ENCODE measurements at places on chromosomes 4 and X. TPM values are rescaled to one million over a fixed set of nuclear protein-coding genes. Genes with fewer than 3 reads are reported as not detected.

GRCh38 chr4:148454835-148455234 is 12.6 kb upstream of the NR3C2 start:
- peak; percentile 30 for DNase-seq

- DNase-seq = no peak
Observed at GRCh38 chr4:42235304-42236021, 83.0 kb upstream of the BEND4 start.

- DNase-seq = peak; percentile 82
Observed at GRCh38 chr4:57119054-57119651, 9.0 kb upstream of the IGFBP7 start.

DNA sequence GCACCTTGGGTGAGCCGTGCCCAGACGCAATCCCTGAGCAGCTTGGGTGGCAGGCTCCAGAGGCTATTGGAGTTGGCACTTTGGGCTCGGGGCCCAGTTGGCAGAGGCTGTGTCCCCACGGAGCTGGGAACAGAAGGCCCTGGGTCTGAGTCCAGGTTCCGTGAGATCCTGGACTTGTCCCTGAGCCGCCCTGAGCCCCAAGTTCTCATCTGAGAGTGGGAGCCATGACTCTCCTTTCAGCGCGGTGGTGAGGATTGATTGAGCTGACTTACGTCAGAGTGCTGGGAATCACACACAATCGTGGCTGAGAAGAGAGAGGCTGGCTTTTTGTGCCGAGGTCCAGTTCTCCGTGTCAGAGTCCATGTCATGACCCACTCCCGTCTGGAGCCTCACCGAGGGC is 98.0 kb downstream of the PSAPL1 start:
- DNase-seq = no peak

DNA sequence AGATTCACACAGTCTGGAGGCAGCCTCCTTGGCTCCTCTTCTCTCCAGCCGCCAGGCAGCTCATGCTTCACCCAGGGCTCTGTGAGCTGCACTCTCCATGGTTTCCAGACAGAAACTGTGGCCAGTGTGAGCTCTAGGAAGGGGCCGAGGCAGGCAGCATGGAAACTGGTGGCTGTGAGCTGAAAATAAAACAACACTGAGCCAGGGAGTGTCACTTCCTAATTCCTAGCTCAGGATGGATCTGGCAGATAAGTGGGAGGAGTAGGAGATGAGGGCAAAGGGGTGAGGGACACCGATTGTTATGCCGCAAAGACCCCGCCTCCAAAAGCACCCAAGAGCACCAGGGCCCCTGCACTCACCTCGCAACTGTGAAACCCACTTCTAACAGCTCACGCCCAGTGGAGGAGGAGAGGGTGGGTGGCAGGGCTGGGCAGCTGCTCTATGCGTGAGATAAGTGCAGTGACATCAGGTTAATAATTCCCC is 69.8 kb downstream of the FHDC1 start:
- no peak for DNase-seq

GRCh38 chr4:40193016-40193571 is 3.7 kb upstream of the RHOH start:
- DNase-seq = no peak

DNA sequence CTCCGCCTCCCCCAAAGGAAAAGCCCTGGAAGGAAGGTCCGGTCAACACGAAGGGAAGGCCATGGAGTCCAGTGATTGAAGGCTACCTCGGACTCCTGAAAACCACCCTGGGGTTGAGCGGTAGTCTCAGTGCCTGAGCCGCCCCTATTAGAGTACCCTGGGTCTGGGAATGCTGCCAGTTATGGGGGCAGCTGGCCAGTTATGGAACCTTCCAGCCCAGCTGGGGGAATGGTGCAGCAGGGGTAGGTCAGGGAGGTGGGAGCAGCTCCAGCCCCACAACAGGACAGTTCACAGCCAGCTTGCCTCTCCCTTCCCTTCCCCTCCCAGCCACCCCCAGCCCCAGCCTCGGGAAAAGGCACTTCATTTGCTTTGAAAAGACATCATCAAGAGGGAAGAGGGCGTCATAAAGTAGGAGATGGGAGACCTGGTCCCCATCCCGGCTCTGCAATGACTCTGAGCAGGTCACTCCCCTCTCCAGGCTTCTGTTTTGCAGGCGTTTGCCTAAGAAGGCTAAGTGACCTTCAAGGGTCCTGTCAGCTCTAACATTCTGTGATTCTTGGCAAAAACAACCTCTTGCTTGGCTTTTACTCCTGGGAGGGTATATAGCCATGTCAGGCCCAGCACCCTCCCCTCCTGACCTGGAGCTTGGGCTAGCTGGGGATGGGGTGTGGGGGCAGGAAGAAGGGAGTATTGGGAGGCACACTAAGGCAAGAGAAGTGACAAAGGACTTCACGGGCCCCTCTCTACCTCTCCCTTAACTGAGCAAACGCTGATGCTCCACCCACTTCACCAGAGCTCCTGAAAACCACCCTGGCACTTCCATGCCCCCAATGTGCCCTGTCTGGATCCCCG is 8.0 kb downstream of the APLN start:
- no peak for DNase-seq

DNA sequence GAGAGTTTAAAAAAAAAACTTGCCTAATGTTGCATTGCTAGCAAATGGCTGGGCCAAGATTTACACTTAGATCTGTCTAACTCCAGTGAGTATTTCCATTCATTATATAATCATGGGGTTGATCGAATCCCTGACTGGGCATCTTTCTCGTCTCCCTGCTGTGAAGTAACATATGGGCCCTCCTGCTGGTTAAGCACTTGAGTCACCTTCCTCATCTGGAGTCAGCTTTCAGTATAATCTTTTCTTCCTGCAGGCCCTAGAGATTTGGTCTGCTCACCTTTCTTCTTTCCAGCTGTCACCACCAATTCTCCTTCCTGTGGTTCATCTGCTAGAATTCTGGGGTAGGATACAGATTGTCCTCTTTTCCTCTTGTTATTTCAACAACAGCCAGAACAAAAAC is 41.6 kb downstream of the TIGD2 start:
- DNase-seq = no peak

DNA sequence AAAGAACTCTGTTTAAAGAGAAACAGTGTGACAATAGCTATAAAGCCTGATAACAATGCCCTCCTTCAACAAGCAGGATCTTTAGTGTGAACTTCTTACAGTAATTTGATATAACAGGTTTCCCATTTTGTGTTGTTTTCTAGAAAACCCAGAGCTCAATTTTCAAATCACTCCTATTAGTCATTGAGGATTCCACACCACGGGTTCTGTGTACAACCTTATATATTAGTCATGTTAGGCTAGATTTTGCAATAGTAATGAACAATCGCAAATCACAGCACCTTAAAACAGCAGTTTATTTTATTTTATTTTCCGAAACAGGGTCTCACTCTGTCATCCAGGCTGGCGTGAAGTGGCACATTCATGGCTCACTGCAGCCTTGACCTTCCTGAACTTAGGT is 1020.9 kb upstream of the INTU start:
- DNase-seq = peak; percentile 16

- DNase-seq = no peak
Observed at GRCh38 chrX:72297953-72298730, 7.6 kb downstream of the CITED1 start.

DNA sequence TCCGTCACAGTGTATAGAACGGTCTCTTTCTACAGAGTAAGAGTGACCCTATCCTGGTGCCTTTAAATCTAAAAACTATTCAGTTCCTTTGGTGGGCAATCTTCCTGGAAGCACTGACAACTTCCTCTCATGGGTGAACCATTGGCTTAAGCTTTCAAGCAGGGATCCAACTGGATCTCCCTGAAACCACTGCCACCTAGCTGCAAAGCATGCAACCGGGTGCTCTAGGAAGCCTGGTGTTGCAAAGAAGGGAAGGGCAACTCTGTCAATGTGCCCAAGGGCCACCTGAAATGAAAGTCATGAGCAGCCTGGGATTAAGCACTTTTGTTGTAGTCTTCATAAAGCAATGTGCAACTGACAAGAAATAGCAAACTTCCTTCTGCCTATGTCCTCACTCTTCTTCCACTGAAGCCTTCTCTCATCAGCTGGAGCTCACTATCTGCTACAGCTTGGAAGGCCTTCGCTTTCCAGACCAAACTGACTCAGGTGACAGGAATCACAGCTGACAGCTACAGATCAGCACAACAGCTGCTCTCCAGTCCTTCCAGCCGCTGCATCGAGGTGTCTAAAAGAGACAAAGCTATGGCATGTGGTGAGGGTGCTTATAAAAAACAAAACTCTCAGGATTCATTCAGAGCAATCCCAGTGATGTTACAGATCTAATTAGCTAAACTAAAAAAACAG is 46.1 kb downstream of the SETD7 start:
- no peak for DNase-seq

Gene ASB11
- not detected for total RNA-seq

Gene WDR17
- total RNA-seq = 1.3 TPM

Gene ARSD
- total RNA-seq = 7.0 TPM

Gene FAM47E
- total RNA-seq = not detected

Gene BEND2
- total RNA-seq = not detected

Measured in foreskin keratinocyte (primary cell).